CD14-positive monocyte (primary cell): ENCODE measurements at places on chromosomes 13 and 19. TPM values are rescaled to one million over a fixed set of nuclear protein-coding genes. Genes with fewer than 3 reads are reported as not detected.

The FUT6 gene
- not detected for polyA plus RNA-seq

- no peak for DNase-seq
These were observed 23.4 kb downstream of the ESD start for GRCh38 chr13:46773541-46773940.

- no peak for DNase-seq
These were observed 145.5 kb downstream of the DLEU7 start for GRCh38 chr13:50697746-50698539.

DNA sequence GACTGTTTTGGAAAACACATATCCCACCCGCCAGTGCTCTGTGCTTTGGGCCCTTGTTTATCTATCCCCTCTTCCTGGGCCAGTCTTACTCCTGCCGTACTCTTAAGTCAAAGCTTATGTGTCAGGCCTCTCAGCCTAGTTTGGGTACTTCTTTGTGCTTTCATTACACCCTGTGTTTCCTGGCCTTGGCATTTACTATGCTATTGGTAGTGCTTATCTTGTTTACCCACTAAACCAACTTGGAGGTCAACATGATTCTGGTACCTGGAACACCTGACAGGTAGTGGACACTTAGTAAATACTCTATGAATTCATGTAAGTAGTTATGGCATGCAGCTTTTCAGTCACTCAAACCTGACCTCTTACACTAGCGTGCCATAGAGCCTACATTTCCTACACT lies 2.4 kb downstream of the POLR1D start:
- no peak for DNase-seq

GRCh38 chr13:40026174-40026585 lies 370.7 kb downstream of the COG6 start:
- DNase-seq, result no peak

DNA sequence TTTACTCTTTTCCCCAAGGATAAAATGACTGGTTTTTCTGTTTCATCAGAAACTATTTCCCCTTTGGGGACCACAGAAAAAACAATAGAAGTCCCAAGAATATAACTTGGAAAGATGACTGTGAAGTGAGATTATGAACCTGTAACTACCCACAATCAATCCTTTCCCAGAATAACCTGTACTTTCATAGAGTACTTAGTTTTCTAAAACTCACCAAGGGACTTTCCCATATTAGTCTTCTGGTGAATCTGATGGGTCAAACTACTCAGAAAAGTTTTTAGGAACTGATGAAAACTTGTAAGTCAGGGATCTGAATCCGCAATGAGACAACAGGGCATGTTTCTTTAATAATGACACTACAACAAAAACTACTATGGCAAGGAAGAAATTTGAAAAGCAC lies 62.6 kb downstream of the STK24 start:
- DNase-seq, result no peak

- peak; percentile 57 for DNase-seq
These were observed 591.9 kb downstream of the DACH1 start for GRCh38 chr13:71274923-71275608.

DNA sequence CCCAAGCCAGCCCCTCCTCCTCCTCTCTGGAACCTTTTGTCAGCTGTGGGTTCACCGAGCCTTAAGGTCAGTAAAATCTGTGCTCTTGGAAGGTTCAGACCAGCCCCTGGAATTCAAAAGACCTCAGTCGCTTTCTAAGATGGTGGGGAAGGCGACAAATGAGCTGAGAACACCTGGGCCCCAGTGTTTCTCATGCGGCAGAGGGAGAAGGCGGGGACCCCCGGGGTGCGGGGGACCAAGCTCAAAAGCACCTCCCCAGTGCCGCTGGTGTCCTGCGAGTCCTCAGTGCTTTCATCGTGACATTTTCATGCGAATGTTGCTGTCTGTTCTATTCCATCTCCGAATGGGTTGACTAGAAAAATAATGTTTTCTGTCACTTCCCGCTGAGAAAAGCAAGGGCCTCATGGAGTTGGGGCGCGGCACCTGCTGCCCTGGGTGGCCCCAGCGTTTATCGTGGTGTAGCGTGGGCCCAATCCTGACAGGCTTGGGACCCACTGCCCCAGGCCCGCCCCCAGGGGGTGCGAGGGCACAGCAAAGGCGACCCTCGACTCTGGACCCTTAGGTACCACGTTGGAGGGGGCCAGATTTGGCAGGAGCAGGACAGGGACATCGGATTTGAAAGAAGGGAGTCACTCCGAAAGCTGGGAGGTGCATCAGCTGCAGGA lies 751 bp upstream of the NTN5 start:
- DNase-seq, result no peak

The SLC6A16 gene
- polyA plus RNA-seq, result 0.32 and 1.5 TPM in 2 replicates

DNA sequence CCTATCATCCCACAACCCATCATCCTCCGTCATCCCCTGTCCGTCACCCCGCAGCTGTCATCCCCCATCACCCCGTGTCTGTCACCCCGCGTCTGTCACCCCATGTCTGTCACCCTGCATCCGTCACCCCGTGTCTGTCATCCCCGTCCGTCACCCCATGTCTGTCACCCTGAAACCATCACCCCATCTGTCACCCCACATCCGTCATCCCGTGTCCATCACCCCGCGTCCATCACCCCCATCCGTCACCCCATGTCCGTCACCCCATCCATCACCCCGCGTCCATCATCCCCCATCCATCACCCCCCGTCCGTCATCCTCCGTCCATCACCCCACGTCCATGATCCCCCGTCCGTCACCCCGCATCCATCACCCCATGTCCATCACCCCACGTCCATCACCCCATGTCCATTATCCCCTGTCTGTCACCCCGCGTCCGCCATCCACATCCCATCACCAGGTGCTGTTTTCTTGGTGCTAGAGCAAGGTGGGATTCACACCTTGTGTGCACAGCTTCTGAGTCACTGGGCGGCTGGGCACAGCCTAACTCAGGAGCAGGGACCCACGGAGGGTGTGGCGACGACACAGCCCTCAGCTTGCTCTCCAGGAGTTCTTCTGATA lies 24.2 kb downstream of the RASA3 start:
- no peak for DNase-seq

DNA sequence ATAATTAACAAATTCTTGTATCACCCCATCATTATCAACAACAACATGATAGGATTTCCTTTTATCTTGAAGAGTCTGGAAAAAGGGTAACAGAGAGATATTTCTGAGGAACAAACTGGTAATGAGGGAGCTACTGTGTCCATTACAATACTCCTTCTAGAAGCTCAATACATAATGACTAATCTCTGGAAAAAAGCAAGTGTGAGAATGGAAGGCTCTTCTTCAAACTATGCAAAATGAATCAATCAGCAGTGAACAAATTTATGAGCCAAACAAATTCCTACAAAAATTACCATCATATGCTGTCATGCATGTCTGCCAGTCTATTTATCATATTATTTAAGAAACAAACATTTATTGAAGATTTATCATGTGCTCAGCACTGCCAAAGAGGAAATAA lies 30.0 kb upstream of the USPL1 start:
- no peak for DNase-seq

- no peak for DNase-seq
These were observed 27.6 kb downstream of the ZNF607 start for GRCh38 chr19:37691881-37692504.

DNA sequence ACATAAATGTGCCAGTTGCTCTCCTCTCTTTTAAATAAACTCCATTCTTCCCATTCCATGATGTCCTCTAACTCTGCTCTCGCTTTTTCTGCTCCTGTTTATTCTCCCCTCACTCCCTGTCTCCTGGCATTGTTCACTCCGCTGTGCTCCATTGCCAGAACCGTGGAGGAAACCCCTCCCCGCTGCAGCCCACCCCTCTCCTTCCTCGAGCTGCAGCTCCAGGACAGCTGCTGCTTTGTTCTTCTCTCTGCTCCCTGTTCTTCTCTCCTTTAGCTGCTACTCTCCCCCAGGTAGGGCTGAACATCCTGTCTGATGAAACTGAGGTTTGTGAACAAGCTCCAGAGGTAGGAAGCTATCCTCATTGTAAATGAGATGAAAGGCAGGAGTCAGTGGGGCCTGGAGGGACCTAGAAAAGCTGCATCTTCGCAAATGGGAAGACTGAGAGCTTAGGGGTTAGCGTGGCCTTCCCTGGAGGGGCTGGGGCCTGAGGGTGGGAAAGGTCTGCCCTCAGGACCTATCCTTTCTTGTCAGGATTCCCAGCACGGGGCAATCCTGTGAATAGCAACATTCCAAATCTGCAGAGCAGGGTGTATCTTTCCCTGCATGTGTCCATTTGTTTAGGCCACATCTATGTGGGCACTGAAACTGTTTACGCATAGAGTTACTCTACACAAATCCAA lies 243.7 kb downstream of the DNAJC15 start:
- DNase-seq, result no peak

GRCh38 chr19:45139286-45140143 lies 21.3 kb downstream of the NKPD1 start:
- DNase-seq, result no peak

The CRB3 gene
- not detected for polyA plus RNA-seq

The FGF14 gene
- polyA plus RNA-seq, result not detected

The COL4A1 gene
- polyA plus RNA-seq, result not detected

DNA sequence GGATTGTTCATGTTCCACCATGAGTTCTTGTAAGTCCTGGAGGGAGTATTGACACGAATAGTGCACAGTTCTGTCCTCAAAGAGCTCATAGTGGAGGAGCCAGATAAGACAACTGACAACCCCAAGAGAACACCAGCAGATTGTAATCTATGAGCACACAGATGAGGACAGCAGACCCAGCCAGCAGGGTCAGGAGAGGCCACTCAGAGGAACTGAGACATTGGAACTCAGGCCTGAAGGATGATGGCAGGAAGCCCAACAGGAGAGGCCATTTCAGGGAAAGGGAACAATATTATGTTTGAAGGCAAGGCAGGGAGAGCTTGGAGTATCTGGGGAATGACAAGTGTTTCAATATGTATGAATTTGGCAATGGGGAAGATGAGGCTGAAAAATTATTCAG lies 63.7 kb upstream of the IPO5 start:
- no peak for DNase-seq
